ENCODE measurements at places on chromosomes 3 and 15. TPM values are rescaled to one million over a fixed set of nuclear protein-coding genes. Genes with fewer than 3 reads are reported as not detected.

GRCh38 chr3:72352176-72352575 lies 496.1 kb downstream of the SHQ1 start:
- DNase-seq: no peak

DNA sequence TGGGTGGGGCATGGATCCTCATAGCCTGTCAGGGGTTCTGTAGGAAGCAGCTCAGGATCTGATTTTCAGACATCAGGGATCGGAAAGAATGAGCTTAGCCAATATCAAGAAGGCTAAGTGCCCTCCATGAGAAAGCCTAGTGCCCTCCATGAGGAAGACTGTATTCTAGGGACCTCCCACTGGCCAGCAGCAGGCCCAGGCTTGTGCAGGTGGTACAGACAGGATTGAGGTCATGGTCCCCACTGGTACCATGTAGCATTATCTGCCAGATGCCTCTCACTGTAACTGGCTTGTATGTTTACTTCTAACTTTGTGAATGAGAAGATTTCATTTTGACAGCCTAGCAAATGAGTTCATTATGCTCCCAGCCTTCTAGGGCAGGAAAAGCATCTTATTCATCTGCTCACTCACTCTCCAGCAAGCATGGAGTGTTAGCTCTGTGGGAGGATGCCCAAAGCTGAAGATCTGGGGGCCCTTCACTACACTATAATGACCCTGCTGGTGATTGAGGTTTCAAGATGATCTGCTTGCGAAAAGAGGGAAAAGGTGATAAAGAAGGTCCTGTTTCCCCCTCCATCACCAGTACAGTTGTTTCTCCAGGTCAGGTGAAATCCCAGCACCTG lies 7.5 kb downstream of the EPHB1 start:
- no peak for DNase-seq

GRCh38 chr3:14946739-14947099 lies 664 bp upstream of the NR2C2 start:
- no peak for DNase-seq

GRCh38 chr3:141439589-141439988 lies 47.2 kb upstream of the RASA2 start:
- no peak for DNase-seq

The CTDSPL gene
- total RNA-seq: 37.4 TPM
